ENCODE measurements at places on chromosomes 4 and X. TPM values are rescaled to one million over a fixed set of nuclear protein-coding genes. Genes with fewer than 3 reads are reported as not detected.
A peak's percentile ranks its signal among the peaks of the same experiment; 100 is the strongest.

FAM47E gene
- total RNA-seq, result 1.0 TPM

DNA sequence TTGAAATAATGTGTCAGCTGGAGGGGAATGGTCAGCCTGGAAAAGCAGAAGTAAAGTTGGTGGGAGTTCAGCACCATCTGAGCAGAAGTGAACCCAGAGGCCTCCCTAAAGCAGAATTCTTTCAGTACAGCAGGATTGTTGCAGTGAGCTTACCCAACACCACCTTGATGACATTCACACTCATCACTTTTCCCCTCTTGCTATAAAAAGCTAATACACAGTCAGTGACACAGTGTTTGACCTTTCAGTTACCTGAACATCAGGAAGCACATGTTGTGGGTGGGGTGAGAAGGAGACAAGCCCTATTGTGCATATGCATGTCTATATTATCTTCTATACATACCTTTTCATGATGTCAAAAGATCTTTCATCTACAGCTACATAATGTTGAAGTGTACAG is 624.7 kb upstream of the ZFP42 start:
- H3K27ac ChIP-seq, result no peak overlapping the region
- no peaks in the 10 kb centered on the region for H3K4me1 ChIP-seq
- no peak for DNase-seq
- no peak overlapping the region for H3K4me3 ChIP-seq

- H3K4me3 ChIP-seq, result no peak overlapping the region
- H3K36me3 ChIP-seq, result no peaks in the 10 kb centered on the region
- DNase-seq, result peak; percentile 61
- no peaks in the 10 kb centered on the region for H3K4me1 ChIP-seq
Measured at GRCh38 chr4:39466747-39467146, 7.9 kb downstream of the LIAS start.

DNA sequence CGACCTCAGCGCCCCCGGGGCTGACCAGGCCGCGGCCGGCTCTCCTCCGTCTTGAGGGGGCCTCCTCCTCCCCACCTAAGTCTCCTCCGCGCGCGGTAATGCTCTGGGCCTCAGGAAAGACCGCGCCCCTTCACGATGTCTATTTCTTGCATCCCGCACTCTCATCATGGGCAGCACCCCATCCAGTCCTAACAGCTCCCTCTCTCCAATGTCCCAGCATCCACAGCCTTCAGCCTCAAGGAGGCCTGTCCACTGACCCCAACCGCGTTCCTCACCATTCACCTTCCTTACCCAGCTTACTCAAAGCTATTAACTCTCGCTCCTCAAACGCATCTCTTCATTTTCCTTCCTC is 77.5 kb downstream of the MAGED4 start:
- H3K27me3 ChIP-seq, result no peaks in the 10 kb centered on the region
- peak overlapping the region; percentile 53 for H3K4me3 ChIP-seq
- DNase-seq, result no peak
- H3K36me3 ChIP-seq, result no peaks in the 10 kb centered on the region

TACC3 gene
- total RNA-seq, result 7.3 TPM

G6PD gene
- total RNA-seq, result 86.2 TPM

DNA sequence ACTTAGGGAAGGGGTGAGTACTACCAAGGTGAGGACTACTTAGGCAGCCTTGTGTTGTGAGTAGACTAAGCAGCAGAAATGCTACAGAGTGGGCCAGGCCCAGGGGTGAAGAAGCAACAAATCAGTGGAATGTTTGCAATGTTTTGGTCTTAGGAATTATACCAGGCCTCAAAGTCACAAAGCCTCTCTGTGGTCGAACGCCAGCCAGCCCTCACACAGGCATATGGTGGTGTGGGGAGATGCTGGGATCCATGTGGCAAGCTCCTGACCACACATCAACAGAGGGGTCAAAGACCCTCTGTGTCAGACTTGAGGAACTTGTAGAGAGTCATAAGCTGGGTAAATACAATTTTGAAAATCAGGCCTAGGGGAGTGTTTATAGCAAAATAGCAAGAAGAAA is 153.8 kb upstream of the KLF3 start:
- H3K36me3 ChIP-seq, result no peaks in the 10 kb centered on the region
- DNase-seq, result peak; percentile 16
- no peak overlapping the region for H3K4me3 ChIP-seq
- H3K27me3 ChIP-seq, result peaks cover 4% of the 10 kb centered on the region
- no peak overlapping the region for H3K27ac ChIP-seq

TCEAL6 gene
- not detected for total RNA-seq

DNA sequence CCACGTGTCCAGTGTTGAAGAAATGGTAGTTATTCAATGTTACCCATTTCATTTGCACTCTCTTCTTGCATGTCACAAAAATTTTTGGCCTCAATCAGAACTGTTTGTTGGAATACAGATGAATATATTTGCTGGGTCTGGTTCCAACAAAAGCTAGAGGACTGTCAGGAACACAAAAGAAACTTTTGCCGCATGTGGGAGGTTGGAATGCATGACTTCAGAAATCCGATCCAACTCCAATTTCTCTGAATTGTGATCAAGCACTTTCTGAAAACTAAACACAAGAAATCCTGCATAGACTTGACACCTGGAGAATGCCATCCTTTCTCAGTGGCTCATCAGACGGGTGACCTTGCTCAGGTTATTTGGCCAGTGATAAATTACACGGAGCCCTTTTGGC is 15.4 kb downstream of the SETD7 start:
- peak; percentile 77 for DNase-seq
- no peaks in the 10 kb centered on the region for H3K27me3 ChIP-seq
- no peak overlapping the region for H3K4me3 ChIP-seq
- H3K36me3 ChIP-seq, result peaks cover 2% of the 10 kb centered on the region
- no peak overlapping the region for H3K27ac ChIP-seq

MAGEA9 gene
- total RNA-seq, result not detected

DNA sequence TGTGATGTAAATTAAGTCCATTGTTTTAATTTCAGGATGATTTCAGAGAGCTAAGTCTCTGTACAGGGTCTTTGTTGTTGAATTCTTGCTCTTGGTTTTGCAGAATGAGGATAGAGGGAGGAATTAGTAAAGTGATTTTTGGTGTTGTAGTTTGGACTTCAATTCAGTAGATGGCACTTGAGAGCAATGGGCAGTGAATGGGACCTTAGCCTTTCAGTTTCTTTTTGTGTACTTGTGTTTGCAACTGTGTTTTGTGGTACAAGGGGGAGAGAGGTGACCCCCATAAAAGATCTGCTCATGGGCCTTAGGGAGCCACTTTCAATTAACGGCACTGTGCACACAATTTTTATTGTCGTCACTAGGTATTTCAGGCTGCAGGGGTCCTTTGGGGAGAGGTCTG is 340.0 kb downstream of the DCAF12L2 start:
- no peak overlapping the region for H3K4me3 ChIP-seq
- H3K27ac ChIP-seq, result no peak overlapping the region

BBS12 gene
- total RNA-seq, result 7.4 TPM

PNCK gene
- 0.26 TPM for total RNA-seq

SLC6A14 gene
- not detected for total RNA-seq

HS6ST2 gene
- total RNA-seq, result 0.17 TPM

- peaks cover 4% of the 10 kb centered on the region for H3K4me1 ChIP-seq
- no peak for DNase-seq
- H3K4me3 ChIP-seq, result no peak overlapping the region
Measured at GRCh38 chr4:4608214-4608537, 66.3 kb upstream of the STX18 start.

SMARCAD1 gene
- 30.7 TPM for total RNA-seq

SASH3 gene
- not detected for total RNA-seq

GRCh38 chrX:80420147-80420546 is at the start of gene TENT5D:
TSS of gene TENT5D (plus strand) at chrX:80420447. CDS start at chrX:80442540, 22,093 bp downstream.
- H3K4me1 ChIP-seq, result no peaks in the 10 kb centered on the region
- no peak within 1 kb of the TSS for H3K4me3 ChIP-seq
- no peaks in the 10 kb centered on the region for H3K36me3 ChIP-seq

GRCh38 chr4:144574000-144574399 is 72.0 kb upstream of the HHIP start:
- no peaks in the 10 kb centered on the region for H3K36me3 ChIP-seq
- DNase-seq, result no peak
- H3K27me3 ChIP-seq, result no peaks in the 10 kb centered on the region
- H3K27ac ChIP-seq, result no peak overlapping the region

All from fibroblast of lung (primary cell).